ENCODE measurements at places on chromosomes 16 and 17.

DNA sequence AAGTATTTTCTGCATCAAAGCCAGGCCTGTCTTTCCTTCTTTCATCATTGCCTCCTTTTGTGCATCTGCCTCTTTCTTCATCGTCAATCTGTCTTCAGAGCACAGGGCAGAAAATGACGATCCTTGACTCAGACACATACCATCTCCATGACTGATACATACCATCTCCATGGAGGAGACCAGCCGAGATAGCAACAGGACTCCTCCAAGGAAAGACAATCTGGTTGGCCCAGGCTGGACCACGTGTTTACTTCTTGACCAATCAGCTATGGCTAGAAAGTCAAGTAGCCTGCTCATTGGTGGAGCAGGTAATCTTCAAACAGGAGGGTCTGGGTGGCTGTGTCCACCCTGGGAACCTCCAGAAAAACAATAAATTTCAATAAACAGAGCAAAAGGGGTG, 164.6 kb downstream of the CPPED1 start:
- DNase-seq, result no peak

GRCh38 chr16:86581458-86581857, 3.1 kb downstream of the FOXL1 start:
- DNase-seq, result no peak

GRCh38 chr16:84527532-84528269, 23.2 kb upstream of the MEAK7 start:
- DNase-seq, result no peak

DNA sequence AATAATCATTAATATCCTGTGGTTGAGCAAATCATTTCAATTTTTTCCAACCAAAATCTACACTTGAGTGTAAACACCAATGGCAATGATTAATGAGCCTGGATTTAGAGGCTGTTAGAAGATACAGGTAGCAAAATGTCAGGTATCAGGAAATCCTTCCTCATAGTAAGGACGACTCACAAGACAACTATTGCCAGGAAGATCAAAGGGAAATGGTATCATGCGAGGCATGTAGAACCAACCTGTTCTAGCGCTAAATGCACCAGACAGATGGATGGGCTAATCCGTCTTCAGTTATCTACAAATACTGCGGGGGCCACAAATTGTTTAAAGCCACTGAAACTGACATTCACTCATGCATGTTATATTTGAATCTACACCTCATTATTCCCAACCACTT, 28.1 kb downstream of the TOX3 start:
- no peak for DNase-seq

Data from stimulated activated CD4-positive, alpha-beta T cell treated with anti-CD3 and anti-CD28 coated beads, Interleukin-15, amount 100 ng/mL, for 24 hours (primary cell).